Activated naive CD4-positive, alpha-beta T cell (primary cell): ENCODE measurements at places on chromosomes 5 and 9.

- no peak for DNase-seq
Measured at GRCh38 chr9:128715436-128715750, 8.5 kb downstream of the ZDHHC12 start.

DNA sequence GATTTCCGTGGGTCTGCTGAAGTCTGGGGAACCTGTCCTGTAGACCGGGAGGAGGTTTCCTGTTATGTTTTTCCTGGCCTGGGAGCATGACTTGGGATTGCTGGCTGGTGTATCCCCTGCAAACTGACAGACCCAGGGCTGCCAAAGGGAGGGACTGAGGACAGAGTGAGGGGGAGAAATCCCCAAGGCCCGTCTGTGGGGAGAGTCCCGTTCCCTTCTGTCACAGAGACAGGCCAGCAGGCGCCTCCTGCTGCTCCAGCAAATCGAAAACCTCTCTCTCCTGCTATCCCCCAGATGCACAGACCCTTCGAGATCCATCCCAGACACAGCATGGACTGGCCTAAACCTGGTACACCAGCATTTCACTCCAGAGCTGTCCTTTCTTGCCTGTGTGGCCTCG is 56.2 kb upstream of the ALDH1B1 start:
- no peak for DNase-seq

DNA sequence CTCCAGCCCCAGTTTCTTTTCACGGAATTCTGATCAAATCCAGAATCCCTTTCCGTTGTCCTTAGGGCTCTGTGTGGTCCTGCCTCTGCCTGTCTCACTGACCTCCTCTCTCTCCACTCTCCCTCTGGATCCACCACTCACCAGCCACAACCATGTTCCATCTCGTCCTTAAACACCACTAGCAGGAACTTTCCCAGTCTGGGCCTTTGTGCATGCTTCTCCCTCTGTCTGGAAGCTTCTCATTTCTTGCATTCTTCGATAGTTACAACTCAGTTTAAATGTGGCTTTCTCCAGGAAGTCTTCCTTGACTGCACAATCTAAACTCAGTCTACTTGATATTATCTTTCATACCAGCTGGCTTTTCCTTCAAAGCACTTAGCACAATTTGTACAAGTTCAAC is 117.7 kb upstream of the MSX2 start:
- DNase-seq: no peak

DNA sequence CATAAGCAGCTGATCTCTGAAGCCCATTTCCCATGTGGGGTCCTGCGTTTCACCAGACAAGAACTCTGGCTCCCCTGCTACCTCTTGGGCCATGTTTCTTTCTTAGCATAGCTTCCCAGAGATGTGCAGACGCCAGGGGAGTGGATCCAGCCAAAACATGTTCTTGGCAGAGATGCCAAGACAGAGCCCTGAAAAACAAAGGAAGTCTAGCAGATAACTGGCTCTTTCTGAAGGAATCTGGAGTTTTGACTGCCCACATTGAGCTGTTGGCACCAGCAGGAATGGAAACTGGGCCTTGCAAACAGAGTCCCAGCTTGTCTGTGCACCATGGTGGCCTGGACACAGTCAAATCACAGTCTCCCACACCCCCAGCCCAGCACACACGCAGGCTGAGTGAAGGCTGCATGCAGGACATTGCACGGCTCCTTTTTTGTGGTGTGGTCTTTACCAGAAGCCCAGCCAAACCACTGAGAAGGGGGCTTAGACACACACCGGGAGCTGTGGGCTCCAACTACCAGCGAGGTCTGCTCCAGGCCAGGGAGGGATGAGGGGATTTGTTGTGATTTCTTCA is 114.7 kb downstream of the SNX18 start:
- no peak for DNase-seq

- DNase-seq: no peak
Measured at GRCh38 chr9:123431581-123431980, 75.6 kb downstream of the CRB2 start.

GRCh38 chr9:81538890-81539289 is 150.5 kb downstream of the TLE1 start:
- DNase-seq: no peak

GRCh38 chr5:56375011-56375410 is 141.9 kb upstream of the ANKRD55 start:
- no peak for DNase-seq
